Renal cortical epithelial cell (primary cell): ENCODE measurements at places on chromosomes 3 and 15.

DNA sequence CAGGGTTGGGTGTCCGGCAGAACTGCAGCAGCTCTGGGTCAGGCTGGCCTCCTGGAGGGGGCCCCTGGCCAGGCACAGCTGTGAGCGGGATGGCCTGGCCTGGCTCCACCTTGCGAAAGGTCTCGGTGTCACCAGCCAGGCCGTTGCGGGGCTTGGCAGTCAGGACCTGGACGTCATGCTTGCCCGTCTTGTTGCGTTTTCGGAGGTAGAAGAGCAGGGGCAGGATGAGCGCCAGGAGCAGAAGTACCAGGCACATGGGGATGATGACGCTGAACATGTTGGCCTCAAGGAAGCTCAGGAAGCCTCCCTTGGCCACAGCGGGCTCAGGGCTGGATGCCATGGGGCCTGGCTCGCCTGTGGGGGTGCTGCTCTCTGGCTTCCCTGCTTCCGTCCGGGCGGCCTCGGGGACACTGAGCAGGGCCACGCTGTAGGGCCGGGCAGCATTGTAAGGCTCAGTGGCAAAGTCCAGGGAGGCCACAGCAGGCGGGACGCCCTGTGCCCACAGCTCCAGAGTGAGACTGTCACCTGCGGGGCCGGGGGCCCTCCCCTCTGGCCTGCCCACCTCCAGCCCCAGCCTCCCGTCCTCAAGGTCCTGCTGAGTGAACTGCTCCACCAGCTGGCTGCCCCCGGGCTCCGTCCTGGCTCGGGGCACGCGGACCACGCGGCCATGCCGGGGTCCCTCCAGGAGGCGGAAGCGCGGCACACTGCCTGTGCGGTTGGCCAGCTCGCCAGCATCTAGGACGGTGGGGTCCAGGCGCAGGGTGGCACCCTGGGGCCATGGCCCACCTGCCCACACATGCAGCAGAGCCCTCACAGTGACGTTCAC is 28.1 kb downstream of the SNX33 start:
- DNase-seq, result no peak

DNA sequence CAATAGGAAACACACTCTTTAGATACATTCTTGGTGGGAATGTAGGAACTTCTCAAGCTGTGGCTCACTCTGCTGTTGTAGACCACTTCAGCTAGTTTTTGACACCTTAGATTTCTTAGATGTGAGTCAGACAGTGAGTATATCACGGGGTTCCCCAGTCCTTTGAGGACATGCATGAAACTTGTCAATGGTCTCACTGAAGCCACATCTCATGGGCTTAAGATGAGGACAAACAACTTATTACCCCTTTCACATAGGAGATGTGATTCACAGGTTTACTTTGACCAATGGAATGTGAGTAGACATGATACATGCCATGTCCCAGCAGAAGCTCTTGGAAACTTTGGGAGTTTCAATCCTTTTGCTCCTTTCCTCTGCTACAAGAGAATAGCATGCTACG is 325.5 kb downstream of the CHST2 start:
- peak; percentile 83 for DNase-seq

DNA sequence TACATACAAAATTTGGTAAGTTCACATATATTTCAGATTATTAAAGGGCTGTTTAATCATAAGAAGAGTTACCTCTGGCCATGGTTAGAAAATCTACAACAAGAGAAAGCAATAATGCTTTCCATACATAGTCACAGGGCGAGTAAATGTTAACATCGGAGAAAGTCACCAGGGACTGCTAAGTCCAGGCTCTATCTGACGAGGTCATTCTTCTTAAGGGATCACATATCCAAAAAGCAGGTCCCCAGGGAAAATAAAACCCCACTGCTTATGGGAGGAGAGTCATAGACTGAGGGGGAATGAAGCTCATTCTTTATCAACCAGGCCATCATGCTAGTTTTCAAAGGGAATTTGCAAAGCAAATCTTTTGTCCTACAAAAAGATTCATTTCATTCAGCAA is 3.1 kb downstream of the PCYT1A start:
- DNase-seq, result no peak

DNA sequence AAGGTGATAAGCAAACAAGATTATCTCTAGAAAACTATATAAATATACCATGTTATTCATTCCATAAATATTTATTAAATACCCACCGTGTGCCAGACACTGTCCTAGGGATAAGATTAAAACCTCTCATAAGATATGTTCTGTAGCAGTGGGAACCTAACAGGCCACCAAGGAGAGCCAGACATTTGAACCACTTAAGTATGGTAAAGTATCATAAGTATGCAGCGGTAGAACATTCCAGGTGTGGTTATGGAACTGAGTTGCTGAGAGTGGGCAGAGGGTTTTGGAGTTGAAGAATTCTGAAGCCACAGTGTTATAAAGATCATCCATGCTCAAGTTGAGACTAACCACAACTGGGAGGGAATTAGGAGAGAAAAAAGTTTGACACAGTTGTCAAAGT is 14.7 kb downstream of the FILIP1L start:
- peak; percentile 65 for DNase-seq

DNA sequence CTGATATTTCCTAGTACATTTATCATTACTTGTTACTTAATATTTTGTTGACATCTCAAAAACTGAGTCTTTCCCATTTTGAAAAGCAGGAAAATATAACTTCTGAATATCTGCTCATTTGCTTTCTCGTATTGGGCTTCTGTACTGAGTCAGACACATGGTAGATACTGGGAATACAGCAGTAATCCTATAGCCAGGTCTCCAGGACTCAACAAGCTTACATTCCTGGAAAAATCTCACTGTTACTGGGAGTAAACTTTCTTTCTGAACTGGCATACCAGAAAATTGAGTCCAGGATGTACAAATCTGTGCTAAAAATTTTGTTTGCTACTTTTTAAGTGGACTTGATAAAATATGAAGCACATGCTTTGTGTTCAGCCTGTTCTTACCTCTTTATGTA is 240.4 kb downstream of the RBMS3 start:
- DNase-seq, result no peak

- no peak for DNase-seq
Measured at GRCh38 chr15:68000754-68001153, 53.4 kb upstream of the PIAS1 start.

DNA sequence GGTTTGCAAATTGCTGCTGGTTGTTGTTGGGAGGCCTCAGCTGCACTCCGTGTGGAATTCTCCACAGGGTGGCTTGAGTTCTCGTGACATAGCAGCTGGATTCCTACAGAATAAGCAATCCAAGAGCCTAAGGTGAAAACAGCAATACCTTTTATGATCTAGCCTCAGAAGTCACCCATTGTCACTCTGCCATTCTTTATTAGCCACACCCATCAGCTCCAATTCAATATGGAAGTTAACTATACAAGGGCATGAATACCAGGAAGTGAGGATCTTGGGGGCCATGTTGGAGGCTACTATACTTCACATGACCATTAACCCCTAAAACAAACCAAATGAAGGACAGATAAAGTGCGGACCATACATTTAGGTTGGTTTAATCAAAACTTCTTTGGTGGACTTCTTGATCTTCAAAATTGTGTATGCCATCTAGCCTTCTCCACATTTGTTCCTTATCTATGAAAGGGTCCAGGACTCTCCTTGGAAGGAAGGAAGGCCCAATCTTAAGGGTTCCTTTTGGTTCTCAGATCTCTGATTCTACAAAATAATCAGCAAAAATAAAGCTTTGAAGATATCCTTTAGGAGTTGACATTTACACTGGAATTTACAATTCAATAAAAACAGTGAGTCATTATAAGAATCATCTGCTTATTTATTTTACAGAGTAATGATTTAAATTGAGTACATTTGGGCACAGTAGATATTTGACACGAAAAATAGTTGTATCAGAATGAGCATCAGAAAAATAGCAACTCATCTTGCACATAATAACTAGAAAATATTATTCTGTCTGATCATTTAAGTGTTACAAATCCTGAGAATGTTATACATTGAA is 21.5 kb downstream of the CIAO2A start:
- no peak for DNase-seq

GRCh38 chr3:189132231-189132671 is 39.5 kb upstream of the TPRG1 start:
- DNase-seq, result peak; percentile 81

- DNase-seq, result peak; percentile 73
Measured at GRCh38 chr15:90934256-90934948, 683 bp upstream of the UNC45A start.

- no peak for DNase-seq
Measured at GRCh38 chr3:2484162-2485026, 385.7 kb downstream of the CNTN4 start.

DNA sequence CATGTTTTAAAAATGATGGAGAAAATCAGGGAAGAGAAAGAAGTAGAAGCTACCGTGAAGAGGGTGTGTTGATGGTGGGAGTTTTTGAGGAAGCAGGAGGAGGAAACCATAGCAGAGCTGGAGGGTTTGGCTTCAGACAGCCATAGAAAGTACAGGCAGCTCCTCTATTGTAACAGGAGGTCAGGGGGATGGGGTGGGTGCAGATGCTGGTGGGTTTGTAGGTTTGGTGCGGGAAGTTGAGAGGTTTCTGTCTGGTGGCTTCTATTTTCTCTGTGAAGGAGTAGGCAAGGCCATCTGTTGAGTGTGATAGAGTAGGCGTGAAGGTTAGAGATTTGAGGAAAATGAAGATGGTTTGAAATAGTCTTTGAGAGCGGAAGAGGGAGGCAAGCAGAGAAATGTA is 97.7 kb upstream of the TBC1D5 start:
- DNase-seq, result no peak

GRCh38 chr15:41789662-41790061 is 15.4 kb downstream of the MAPKBP1 start:
- no peak for DNase-seq

- DNase-seq, result no peak
Measured at GRCh38 chr15:90095521-90095959, 6.7 kb downstream of the IDH2 start.
